CD4-positive, alpha-beta T cell treated with Interleukin-15 for 1 hour (primary cell): ENCODE measurements at places on chromosomes 16 and 17.

DNA sequence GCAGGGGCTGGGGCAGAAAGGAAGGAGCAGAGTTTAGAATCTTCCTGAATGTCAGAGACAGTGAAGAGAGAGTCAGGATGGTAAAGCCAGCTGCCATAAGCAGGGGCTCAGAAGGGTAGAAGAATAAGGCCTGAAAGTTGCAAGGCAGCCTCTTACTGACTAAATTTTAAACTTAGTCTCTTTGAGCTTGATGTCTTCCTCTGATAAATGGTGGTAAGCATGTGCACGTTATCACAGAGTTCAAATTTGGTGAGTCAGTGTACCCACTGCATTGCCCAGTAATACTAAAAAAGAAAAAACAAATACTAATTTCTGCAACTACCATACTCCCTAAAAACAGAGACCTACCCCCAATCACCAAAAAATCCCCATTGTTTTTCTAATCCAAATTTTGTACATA is 45.2 kb downstream of the SIAH1 start:
- DNase-seq, result no peak

DNA sequence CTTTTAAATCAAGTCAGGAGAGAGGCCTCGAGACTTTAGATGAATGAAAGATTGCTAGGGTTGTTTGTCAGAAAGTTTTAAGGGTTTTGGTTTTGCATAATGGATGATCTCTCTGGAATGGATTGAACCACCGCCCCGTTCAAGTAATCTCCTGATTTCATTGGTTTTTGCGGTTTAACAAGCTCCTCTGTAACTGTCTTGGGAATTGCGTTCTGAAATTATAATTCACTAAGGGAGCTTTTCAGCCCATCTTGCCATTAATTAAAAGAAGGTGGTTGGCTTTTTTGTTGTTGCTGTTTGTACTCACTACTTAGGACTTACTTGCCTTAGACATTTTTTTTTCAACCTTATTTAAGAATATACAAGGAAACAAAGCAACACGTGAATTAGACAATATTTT is 8.8 kb downstream of the HS3ST4 start:
- no peak for DNase-seq

DNA sequence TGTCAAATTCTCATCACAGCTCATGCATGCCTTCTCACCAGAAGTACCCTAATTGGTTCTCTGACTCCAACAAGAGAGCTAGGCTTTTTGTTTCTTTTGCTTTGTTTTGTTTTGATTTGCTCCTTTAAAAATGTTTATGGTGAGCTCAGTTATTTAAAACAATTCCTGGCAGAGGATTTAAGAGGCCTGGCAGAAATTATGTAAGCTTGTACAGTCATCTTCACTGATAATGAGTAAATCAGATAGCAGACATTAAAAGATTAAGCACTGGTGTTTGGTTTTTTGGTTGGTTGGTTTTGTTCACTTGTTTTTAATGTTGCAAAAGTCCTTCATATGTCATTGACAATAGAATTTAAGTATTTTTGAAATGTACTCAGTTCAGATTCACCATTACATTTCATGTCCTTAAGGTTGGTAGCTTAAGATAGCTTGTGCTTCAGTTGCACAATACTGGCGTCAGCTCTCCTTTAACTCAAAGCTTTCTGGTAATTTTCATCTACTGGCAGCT is 378.9 kb downstream of the CDH13 start:
- no peak for DNase-seq

- no peak for DNase-seq
These were observed 448.6 kb downstream of the CA10 start for GRCh38 chr17:51709694-51710633.

DNA sequence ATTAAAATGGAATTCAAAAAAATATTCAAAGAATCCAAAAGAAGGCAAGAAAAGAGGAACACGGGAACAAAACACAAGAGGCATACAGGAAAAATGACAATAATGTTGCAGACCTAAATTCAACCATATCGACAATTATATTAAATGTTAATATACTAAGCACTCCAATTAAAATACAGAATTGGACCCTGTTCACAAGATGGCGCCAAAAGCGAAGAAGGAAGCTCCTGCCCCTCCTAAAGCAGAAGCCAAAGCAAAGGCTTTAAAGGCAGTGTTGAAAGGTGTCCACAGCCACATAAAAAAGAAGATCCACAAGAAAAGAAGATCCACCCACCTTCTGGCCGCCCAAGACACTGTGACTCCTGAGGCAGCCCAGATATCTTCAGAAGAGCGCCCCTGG is 6.3 kb upstream of the XAF1 start:
- DNase-seq, result no peak

DNA sequence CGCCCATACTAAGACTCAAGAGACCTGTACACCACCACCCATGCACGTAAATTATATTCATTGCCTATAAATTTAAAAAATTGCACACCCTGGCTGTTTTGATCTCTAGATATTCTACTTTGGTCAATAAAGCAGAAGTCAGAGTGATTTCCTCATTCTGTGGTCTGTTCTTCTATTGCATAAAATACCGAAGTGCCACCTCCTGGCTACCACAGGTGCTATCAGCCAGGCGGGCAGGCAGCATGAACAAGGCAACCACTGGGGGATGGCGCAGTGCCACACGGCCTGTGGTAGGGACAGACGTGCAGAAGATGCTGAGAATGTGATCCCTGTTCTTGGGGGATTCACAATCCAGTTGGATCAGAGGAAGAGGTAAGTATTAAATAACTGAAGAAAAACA is 122.3 kb downstream of the CDK5R1 start:
- peak; percentile 71 for DNase-seq

DNA sequence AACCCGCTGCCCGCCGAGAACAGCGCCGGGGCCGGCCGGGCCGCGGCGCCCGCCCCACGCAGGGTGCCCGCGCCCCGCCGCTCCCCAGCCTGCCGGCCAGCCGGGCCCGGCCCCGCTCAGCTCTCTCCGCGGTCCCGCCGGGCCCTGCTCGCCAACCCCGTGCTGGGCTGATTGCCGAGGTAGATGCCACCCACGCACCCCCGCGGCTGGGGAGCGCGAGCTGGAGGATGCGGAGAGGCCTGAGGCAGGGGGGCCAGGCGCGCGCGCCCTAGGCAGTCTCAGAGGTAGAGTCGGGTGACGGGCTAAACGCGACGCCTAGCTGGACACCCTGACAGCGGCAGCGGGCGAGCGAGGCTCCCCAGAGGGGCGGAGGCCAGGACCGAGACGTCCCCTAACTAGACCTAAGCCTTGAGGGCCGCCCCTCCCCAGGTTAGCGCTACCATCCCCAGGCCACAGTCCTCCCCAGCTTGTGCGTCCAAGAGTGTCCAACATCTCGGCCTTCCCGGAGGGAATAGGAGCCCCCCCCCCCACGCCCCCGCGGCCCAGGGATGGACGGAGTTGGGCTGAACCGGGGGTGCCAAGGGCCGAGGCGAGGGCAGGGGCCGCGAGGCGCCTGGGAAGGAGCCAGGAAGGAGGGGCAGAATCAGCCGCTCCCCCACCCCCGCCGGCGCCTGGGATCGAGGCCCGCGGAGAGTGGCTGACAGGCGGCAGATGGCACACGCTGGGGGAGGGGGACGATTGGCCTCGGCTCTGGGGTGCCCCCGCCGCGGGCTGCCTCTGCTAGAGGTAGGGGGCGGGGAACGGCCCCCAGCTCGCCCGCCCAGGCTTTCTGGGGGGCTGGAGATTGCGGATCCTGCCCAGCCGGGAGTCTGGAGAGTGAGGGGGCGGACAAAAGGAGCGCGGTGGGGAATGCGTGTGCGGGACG is 2.5 kb upstream of the ZNF423 start:
- no peak for DNase-seq

DNA sequence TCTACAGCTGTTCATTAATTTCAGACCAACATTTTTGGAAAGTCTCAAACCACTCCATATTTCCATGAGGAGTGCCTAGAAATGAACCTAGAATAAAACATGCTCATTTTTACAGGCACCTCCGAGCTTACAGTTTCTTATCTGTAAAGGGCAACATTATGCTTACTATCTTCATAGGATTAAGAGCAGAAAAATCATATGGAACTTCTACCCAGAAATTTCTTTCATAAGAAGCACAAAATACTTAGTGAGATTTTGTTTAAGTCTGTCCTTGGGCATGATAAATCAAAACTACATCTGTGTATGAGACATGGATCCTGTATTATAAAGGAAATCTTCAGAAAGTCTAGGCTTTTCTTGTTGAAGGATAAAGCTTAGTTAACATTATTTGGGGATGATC is 187.4 kb downstream of the CA10 start:
- DNase-seq, result no peak

GRCh38 chr17:32297424-32297823 is 31.8 kb downstream of the RHBDL3 start:
- no peak for DNase-seq

GRCh38 chr16:23832882-23833281 is 2.9 kb upstream of the PRKCB start:
- DNase-seq, result no peak

GRCh38 chr16:24953721-24954120 is 61.4 kb downstream of the ARHGAP17 start:
- DNase-seq, result no peak

DNA sequence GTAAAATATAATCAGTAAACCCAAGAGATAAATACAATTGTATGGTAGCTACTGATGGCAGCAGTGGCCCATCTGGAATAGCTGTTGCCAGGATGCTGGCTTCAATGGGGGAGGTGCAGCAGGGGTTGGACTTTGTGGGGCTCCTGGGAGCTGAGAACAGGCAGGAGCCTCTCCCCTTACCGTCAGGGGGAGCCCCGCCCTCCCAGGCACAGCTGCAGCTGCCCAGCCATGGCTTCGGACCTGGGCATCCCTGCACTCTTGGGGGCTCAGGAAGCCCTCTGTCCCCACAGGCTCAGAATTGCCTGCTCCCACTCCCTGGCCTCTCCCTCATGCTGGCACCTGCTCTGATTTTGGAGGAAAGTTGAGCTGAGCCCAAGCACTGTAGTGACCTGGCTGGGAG is 741.1 kb downstream of the CDH11 start:
- DNase-seq, result no peak

DNA sequence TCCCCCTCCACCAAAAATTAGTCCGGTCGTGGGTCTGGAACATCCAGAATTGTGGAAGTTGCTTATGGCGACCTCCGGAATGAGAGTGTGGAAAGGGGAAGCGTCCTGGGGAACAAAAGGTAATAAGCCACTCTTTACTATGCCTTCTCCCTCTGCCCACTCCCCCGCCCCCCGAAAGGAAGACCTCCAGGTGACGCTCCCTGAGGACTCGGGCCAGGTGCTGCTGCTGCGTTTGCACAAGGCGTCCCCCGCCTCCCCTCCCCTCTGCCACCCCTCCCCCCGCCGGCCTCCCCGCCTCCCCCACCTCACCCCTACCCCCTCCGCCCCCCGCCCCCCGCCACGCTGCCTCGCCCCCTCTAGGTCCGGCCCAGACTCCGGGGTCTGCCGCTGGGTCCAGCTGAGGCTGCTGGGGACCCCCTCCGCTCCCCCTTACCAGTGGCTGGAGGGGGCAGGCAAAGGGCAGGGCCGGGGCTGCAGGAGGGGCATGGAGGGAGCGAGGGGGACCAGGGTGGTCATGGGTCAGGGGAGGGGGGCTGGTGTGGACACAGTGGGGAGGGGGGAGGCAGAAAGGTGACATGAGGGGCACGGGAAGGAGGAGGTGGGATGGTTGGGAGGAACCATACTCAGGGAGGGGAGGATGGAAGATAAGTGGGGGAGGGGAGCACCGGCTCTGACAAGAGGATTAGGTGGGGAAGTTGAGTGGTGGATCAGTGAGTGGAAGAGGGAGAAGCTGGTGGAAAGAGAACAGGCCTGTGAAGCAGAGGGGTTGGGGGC is 23.6 kb downstream of the ALOX12B start:
- no peak for DNase-seq

- no peak for DNase-seq
These were observed 47.3 kb downstream of the SMPD3 start for GRCh38 chr16:68400924-68401460.

- DNase-seq, result no peak
These were observed 275.7 kb downstream of the WWOX start for GRCh38 chr16:78375055-78375679.

- no peak for DNase-seq
These were observed 7.5 kb downstream of the LCMT1 start for GRCh38 chr16:25118851-25119578.

- DNase-seq, result peak; percentile 97
These were observed 13.7 kb downstream of the RARA start for GRCh38 chr17:40322358-40323315.

- no peak for DNase-seq
These were observed 1084.9 kb upstream of the RBFOX1 start for GRCh38 chr16:6247775-6248174.

GRCh38 chr17:350706-351448 is 1.7 kb downstream of the RPH3AL start:
- no peak for DNase-seq

- peak; percentile 72 for DNase-seq
These were observed 27.7 kb downstream of the TBC1D3B start for GRCh38 chr17:36148559-36149295.

- DNase-seq, result no peak
These were observed 13.4 kb downstream of the SNX20 start for GRCh38 chr16:50667497-50668367.

DNA sequence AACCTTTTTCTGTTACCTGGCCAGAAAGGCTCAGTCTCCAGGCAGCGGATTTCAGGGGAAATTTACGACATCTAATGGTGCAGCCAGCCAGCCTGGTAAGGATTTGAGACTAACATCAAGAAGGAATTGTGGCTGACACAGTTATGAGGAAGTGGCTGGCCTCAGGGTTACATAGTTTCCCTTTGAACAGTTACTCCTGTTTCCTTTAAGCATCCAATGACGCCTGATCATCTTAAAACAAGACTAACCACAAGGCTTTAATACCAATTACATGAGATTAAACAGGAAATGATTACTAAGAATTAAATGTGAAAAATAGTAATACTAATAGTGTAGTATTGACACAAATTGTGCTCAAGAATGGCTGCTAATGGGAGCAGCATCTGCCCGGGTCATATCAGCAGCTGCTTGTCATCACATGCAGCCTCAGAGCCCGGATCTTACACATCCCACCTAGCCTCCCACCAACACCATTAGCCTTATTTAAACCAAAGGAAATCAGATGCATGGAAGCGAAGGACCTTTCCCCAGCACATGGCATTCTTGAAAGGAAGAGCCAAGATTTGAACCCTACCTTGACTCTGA is 431.8 kb downstream of the PMP22 start:
- DNase-seq, result no peak
